ENCODE measurements at places on chromosomes 12 and 14. TPM values are rescaled to one million over a fixed set of nuclear protein-coding genes. Genes with fewer than 3 reads are reported as not detected.

Gene LRRC43
- 1.1 TPM for total RNA-seq

Gene SLCO1C1
- 0.55 TPM for total RNA-seq

Gene L3HYPDH
- total RNA-seq: 62.8 TPM

Gene GPR84
- 2.3 TPM for total RNA-seq

Gene NUP107
- 50.6 TPM for total RNA-seq

Gene RHEBL1
- 0.42 TPM for total RNA-seq

Gene CMA1
- 1.4 TPM for total RNA-seq

Gene DPF3
- total RNA-seq: 0.64 TPM

Gene HOXC12
- total RNA-seq: not detected

Gene ENTPD5
- 17.1 TPM for total RNA-seq

Gene EAPP
- total RNA-seq: 22.1 TPM

Gene NEUROD4
- not detected for total RNA-seq

Gene TSPAN8
- total RNA-seq: 1.8 TPM

Gene ANKS1B
- 5.3 TPM for total RNA-seq

Gene NKX2-1
- not detected for total RNA-seq

Gene PRB2
- not detected for total RNA-seq

Gene NXPH4
- 1.4 TPM for total RNA-seq

Gene SCN8A
- total RNA-seq: 1.2 TPM

Gene SAMD15
- total RNA-seq: 1.5 TPM

Gene ZNF664
- total RNA-seq: 85.0 TPM

Gene TSPAN19
- total RNA-seq: not detected

Gene SLC17A8
- total RNA-seq: not detected

Gene RAD51AP1
- 1.1 TPM for total RNA-seq

Gene TMEM229B
- total RNA-seq: 1.7 TPM

All from mesenteric fat pad (tissue), 1 donor.